CMK (cell line): ENCODE measurements at places on chromosomes 4 and X.

DNA sequence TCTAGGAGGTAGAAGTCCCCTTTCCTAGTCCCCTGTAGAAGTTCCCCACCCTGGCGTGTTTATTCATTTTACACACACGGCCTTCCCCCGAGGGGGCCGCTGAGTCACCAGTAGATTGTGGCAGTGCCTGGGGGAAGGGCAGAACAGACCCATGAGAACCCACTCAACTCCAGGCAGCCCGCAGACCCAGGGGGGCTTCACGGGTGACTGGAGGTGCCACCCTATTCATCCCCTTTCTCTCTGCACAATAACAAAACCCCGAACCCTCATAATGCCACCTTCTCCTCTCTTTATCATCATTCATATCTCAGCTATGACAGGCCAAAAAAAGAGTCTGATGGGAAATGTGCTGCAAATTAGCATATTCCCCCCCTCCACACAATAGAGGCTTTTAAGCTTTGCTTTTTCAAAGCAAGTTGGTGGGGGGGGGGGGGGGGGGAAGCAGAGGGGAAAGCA, 20.4 kb upstream of the GPM6B start:
- DNase-seq = no peak

- DNase-seq = no peak
Observed at GRCh38 chrX:10166731-10167151, 10.0 kb downstream of the CLCN4 start.

DNA sequence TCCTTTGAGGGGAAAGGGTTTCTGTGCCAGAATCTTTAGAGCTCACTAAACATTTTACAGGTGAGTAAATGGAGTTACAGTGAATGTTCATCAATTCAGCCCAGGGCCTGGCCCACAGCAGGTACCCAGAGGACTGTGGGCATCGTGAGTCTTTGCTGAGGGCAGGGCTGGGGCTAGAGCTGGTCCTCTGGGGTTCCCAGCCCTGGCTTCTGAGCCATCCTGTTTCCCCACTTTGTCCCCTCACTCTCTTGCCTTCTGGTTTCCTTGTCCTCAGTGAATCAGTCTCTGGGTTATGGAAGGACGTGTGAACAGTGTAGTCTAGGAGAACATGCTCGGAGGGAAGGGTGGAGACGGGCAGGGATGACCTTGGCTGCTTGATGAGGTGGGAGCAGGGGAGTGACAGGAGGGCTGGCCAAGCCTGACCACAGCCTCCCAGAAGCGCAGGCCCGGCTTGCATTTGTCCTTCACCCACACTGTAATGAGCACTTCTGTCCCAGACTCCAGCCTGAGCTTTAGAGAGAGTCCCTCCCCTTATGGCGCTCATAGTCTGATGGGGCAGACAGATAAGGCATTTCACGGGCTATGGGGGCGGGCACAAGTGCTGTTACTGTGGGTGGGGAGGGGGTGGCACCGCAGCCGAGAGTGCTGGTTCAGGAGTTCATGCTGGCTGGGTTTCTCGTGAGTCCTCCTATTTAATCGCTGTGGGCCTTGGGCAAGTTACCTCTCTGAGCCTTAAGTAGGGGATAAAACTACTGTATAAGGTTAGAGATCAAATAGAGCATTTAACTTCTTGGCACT, 17.3 kb downstream of the TBC1D14 start:
- DNase-seq = no peak

GRCh38 chr4:168868044-168868781, 141.8 kb downstream of the CBR4 start:
- DNase-seq = no peak

GRCh38 chrX:37047776-37048175, 39.6 kb downstream of the FAM47C start:
- no peak for DNase-seq

- DNase-seq = no peak
Observed at GRCh38 chr4:1334579-1334895, 12.5 kb upstream of the UVSSA start.

DNA sequence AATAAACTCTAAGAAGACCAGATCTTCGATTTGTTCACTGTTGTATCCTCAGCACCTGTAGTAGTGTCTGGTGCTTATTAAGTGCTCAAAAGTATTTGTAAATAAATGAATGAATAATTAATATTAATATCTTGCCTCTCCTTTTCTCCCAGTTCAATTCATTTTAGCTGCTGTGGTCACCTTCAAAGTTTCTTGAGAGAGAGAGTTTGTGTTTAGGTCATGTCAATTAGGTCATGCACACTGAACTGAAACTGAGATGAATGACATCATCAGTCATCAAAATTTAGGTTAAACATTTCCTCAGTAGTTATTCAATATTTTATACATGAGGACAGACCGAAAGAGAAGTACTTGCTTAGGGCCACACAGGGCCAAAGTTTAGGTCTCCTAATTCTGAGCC, 73.5 kb downstream of the ANXA3 start:
- DNase-seq = no peak

- DNase-seq = no peak
Observed at GRCh38 chr4:4677556-4678522, 136.0 kb upstream of the STX18 start.
